ENCODE measurements at places on chromosomes 1 and 21. TPM values are rescaled to one million over a fixed set of nuclear protein-coding genes. Genes with fewer than 3 reads are reported as not detected.

- DNase-seq: no peak
Measured at GRCh38 chr1:50416150-50416527, 7.1 kb downstream of the DMRTA2 start.

- DNase-seq: peak; percentile 40
Measured at GRCh38 chr1:201149400-201149799, 4.9 kb downstream of the TMEM9 start.

DNA sequence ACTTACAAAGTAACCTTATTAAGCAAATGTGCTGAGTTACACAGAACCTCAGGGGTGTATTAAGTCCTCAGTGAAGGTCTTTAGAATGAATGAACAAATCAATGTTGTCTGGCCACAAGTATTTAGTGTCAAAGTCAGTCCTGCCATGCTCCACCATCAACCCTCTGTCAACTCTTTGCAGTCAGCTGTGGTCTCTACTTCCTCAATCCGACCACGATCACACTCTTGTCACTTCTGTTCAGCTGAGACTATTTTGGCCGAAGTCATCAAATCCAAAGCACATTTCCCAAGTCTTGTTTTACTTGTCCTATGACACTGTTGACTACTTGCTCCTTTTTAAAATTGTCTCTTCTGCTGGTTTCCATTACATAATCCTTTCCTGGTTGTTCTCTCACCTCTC lies 173.5 kb downstream of the ST6GALNAC5 start:
- no peak for DNase-seq

DNA sequence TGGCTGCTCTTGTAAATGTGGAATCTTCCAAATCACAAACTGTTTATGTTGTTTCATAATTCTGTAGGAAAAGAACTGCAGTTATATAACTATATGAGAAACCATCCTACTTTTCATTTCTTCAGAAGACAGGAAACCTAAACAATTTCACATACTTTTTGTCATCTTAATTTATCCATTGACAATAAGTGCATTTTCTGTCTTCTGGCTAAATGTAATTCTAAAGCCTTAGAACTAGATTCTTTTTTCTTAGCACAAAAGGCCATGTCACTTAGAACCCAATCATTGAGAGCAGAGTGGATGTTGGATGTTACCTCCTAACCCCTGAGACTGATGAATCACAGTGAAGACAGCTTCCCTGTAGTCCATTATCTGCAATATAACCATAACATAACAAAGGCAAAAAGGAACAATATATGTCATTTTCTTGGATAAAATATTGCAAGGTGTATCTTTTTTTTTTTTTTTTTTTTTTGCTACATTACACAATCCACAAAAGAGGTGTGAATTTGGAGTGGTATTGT lies 410.2 kb upstream of the PRMT6 start:
- DNase-seq: no peak

- no peak for DNase-seq
Measured at GRCh38 chr21:34135330-34135729, 62.0 kb downstream of the MRPS6 start.

- DNase-seq: peak; percentile 50
Measured at GRCh38 chr1:43452789-43453441, 816 bp downstream of the HYI start.

Gene EDARADD
- total RNA-seq: 0.17 TPM

Gene APCS
- total RNA-seq: not detected

GRCh38 chr1:24191860-24192259 lies 4.8 kb upstream of the IFNLR1 start:
- peak; percentile 60 for DNase-seq

- no peak for DNase-seq
Measured at GRCh38 chr1:58931756-58932155, 147.9 kb upstream of the JUN start.

Gene SLAMF7
- not detected for total RNA-seq

- no peak for DNase-seq
Measured at GRCh38 chr1:165829888-165830287, 2.5 kb downstream of the UCK2 start.

Gene NR1I3
- total RNA-seq: not detected

GRCh38 chr1:6184083-6184783 lies 4.1 kb upstream of the CHD5 start:
- no peak for DNase-seq

GRCh38 chr1:36557041-36558000 lies 74.6 kb upstream of the CSF3R start:
- no peak for DNase-seq

Gene GOLT1A
- not detected for total RNA-seq

DNA sequence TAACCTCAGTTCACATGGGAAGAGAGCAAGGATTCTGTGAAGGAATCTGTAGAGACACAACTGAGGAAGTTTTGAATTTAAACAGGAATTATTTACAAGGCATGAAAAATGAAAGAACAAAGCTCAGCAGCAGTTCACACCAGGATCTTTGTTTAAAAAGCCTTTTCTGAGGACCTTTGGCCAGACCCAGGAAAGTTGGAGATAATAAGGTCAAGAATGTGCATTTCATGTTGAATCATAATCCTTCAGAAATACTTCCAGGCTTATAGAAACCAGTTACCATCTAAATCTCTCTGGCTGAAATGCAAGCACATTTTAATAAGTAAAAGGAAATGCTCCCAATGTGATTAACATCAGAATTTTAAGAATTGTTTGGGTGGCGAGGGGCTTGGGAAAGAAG lies 2.7 kb downstream of the CLIC6 start:
- DNase-seq: no peak

DNA sequence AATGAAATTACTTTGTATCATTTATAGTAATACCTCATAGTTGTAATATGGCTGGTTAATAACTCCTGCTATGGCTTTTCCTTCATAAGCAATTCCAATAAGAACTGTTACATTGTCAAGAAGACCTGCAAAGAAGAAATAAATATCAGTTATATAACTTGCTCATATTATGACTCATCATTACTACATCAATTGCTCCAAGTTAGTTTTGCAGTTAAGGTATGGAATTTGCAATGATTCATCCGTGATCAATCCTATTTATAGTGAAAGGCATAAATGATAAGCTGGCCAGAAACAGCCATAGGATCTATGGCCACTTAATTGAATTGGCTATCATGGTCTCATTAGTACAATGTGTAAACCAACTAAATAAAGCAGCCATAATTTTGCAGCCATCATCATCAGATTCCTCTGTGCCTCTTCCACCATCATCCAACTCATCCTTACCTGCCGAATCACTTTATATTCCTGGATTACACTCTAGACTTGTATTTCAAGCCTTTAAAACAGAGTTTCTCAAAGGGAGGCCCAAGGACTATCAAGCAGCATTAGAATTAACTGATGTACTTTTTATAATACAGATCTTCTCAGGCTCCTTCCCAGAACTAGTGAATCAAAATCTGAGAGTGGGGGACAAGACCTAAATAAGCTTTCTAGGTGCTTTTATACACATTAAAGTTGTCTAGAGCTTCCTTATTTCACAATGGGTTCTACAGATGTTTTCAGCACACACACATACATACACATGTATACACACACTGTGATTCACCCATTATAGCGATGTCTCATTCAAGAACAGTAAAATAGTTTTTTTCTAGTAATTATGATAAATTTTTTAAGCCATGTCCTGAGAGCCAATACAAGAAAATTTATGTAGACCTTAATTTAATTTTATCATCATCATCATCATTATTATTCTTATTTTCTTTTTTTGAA lies 21.2 kb upstream of the EPRS1 start:
- DNase-seq: peak; percentile 8

DNA sequence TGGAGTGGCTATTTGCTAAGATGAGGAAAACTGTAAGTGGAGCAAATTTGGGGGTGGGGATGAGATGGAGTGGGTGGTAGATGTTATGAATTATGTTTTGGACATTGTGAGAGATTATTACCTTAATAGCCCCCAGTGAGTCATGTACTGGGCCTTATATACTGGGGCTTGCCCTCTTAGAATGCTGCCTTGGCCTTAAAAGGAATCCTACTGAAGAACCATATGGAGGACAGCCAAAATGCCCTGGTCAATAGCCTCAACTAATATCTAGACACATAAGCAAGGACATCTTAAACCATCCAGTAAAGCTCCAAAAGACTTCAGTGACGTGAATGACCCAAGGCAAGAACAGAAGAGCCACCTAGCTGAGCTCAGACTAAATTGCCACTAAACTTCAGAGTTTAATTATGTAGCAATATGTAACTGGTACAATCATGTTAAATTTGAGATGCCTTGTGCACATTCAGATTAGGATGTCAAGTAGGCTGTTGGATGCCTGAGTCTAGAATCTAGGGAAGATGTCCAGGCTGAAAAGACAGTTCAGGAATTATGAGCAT lies 13.9 kb upstream of the IGSF3 start:
- DNase-seq: no peak

Gene S100A8
- total RNA-seq: not detected

Gene ERRFI1
- total RNA-seq: 20.4 TPM

Gene ADGRL2
- 12.6 TPM for total RNA-seq

DNA sequence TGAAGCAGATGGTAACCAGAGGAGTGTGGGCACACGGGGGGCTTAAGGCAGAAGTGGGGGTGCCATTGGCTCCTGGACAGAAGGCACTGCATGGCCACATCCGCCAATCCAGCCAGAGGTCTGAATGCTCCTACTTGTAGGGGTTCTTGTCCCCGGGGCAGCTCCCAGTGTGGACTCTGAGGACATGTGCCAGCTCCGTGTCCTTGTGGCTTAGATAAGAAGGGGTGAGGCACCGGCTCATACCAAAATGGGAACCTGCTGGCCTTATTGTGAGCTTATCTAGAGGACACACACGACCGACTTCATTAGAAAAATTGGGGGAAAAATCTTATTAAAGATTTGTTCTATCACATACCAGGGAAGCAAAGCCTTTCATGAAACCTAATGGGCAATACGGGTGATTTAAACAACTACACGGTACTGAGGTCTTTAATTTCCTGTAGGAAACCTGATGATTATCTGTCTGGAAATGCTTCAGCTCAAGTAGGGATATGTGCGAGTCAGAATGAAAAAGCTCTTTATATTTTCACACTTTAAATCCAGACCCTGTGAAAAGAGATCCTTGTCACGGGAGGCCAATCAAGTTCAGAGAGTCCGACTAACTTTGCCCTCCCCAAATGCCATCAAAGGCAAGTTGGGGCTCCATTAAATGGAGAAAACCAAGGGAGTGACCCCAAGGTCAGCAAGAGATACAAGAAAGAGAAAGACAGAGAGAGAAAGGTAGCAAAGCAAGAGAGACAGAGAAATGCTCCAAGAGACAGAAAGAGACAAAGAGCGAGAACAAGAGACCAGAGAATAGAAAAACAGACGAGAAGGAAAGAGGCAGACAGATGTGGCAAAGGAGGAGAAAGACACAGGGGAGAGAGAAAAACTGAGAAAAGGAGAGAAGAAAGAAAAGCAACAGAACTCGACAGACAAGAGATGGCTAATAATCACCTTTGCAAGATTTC lies 14.1 kb upstream of the KCNN3 start:
- no peak for DNase-seq

- no peak for DNase-seq
Measured at GRCh38 chr1:39170731-39171667, 33.5 kb upstream of the MACF1 start.

DNA sequence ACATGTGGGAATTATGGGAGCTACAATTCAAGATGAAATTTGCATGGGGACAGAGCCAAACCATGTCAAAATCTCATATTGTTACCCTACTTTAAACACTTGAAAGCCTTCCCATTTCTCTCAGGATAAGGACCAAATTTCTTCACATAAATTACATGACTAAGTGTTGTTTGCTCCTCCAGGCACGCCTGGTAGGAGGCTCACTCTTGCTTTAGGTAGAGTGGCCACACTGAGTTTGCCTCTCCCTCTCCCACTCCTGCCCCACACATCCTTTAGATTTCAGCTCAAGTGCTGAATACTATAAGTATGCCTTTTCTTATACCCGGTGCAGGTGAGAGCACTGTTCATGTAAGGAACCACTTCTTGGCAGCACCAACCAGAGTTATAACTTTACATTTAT lies 279.1 kb downstream of the DNM3 start:
- no peak for DNase-seq
